ENCODE measurements at places on chromosomes 12 and 14.

DNA sequence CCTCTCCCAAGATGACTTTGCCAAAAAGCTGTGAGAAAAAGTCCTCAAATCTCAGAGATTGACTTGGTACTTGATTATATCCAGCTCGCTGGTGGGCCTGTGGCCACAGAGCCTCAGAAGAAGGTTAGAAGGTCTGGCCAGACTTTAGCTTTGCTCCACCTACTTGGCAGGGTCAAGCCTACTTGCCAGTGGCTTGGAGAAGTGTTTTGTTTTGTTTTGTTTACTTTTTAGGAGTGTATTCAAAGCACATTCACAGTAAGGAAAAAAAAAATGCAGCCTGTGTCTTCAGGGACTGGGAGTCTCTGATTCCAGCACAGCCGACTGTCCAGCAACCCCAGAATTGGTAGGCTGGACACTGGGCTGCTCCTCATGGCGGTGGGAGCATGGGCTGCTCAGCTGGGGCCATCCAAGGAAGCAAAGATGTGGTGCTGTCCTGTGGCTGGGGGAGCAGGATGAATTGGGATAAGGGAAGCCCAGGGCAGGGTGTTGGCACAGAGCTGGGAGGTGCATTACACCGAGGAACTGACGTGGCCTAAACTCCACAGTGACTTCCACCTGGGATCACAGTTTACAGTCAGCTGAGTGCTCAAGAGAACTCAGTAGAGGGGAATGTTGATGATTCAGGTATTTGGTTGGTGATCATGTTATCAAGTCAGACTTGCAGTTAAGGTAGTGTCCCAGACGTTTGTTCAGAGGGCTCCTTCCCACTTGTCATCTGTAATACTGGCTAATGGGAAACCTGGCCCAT, 73.5 kb downstream of the PPP2R5C start:
- no peak for DNase-seq

DNA sequence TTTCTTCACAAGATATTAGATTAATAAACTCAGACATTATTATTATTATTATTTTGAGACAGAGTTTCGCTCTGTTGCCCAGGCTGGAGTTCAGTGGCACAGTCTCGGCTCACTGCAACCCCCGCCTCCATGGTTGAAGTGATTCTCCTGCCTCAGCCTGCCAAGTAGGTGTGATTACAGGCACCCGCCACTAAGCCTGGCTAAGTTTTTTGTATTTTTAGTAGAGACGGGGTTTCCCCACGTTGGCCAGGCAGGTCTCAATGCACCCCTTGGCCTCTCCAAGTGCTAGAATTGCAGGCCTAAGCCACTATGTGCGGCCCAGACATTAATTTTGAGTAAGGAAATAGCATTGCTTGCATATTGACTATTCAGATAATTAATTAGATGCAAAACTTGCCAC, 554.9 kb upstream of the LRFN5 start:
- no peak for DNase-seq

GRCh38 chr12:123397400-123397799, 13.5 kb downstream of the KMT5A start:
- DNase-seq, result no peak

- peak; percentile 94 for DNase-seq
Observed at GRCh38 chr12:2322554-2323120, 269.9 kb downstream of the CACNA1C start.

GRCh38 chr14:89823743-89824142, 130.8 kb downstream of the EFCAB11 start:
- DNase-seq, result no peak

DNA sequence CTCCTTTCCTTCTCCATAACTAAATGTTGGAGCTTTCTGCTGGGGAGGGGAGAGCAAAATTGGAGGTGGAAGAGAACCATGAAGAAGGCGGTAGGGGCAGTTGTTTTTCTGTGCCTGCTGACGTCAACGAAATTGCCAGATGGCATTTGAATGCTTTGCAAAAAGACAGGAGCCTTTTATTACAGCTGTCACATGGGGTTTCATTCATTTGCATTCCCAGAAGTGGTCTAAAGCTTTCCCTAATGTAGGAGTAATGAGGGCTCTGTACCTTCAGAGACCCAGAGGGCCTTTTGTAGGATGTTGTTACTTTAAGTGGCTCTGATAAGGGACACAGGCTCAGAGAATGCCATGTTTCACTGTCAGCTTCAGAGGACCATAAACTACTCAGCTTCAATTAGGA, 107.1 kb upstream of the SLCO1C1 start:
- DNase-seq, result peak; percentile 55

GRCh38 chr14:33062881-33063280, 124.2 kb downstream of the NPAS3 start:
- no peak for DNase-seq

GRCh38 chr12:131135311-131135785, 181.6 kb downstream of the ADGRD1 start:
- no peak for DNase-seq

- no peak for DNase-seq
Observed at GRCh38 chr14:100803226-100803625, 22.7 kb upstream of the MEG3 start.

GRCh38 chr14:24123424-24124417, 6.7 kb upstream of the FITM1 start:
- no peak for DNase-seq

GRCh38 chr12:88643685-88644084, 63.4 kb upstream of the KITLG start:
- DNase-seq, result no peak

- DNase-seq, result no peak
Observed at GRCh38 chr12:106994579-106995220, 7.8 kb upstream of the MTERF2 start.

DNA sequence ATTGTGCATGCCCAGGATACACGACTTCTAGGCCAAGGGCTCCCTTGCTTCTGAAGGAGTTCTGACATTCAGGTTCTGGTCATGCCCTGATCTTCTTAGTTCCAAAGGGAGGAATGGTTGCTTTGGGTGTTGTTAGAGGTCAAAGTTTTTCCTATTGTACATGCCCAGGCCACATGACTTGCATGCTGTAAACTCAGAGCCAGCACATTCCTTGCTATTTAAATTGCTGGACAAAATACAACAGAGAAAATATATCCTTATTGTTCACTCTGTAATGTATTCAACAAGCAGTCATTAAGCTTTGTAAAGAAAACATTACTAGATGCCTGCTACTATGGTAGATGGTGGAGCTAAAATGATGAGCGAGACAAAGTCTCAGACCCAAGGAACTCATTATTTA, 71.2 kb upstream of the COCH start:
- DNase-seq, result no peak

- DNase-seq, result no peak
Observed at GRCh38 chr12:630656-631632, 32.3 kb downstream of the NINJ2 start.

DNA sequence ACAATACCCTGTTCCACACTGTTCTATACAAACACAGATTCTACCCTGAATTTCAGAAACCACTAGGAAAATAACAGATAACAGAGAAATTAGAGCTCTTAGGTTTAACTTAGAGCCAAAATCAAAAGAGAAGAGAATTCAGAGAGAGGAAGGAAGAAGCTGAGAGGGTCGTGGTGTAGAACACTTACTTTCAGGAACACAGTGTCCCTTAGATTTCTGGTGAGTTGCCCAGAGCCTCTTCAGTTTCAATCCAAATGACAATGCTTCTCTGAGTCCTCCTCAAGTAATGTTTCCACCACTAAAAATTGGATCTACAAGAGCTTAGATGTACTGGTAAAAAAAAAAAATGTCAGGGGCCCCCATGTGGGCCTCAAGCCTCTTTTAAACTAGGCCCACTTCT, 2.6 kb downstream of the YAF2 start:
- no peak for DNase-seq

DNA sequence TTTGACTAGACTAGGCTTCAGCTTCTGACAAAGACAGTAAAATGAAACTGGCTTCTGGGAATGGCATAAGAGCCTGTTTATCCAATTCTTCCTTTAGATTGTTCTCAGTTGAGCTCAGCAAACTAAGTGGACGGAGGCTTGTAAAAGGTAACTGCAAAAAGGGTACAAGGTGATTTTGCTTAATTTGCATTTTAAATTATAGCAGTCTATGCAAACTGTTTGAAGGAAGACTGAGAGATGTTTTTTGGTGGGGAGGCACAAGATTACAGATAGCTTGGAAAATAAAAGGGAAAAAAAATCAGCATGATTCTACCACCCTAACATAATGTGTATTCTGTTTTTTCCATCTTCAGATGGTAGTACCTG, 5.0 kb downstream of the SUSD6 start:
- DNase-seq, result no peak

DNA sequence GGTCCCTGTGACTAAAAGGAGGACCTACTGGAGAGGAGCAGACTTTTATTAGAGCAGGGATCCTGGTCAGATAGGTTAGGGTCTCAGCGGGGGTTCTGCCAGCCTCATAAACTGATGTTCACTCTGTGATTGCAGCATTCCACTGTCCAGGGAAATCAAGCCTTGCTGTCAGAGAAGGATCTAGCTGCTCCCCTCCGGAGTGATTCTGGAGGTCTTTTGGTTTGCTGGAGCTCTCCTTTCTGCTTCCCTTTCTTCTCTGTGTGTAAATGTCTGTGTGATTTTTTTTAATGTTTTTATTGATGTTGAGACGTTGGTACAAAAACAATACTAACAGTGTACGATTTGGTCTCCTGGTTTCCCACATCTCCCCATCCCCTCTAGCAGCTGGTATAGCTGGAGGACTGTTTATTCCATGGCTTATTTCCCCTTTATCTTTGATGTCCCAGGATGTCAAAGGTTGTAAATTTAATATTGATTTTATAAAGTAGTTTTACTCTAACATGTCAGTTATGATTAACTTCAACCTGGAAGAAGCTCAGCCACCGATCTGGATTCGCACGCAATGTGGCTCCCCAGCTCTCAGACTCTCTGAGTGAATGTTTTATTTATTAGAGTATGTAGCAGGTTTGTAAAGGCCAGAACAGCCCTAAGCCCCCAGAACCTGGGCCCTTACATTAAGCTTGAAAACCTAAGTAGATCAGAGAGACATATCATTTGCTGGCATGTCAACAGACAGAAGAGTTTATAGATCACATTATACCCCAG, 202.3 kb upstream of the G2E3 start:
- DNase-seq, result no peak

GRCh38 chr12:124550123-124551089, 17.0 kb downstream of the NCOR2 start:
- DNase-seq, result no peak

- DNase-seq, result no peak
Observed at GRCh38 chr12:115910057-115910456, 367.4 kb downstream of the MED13L start.

DNA sequence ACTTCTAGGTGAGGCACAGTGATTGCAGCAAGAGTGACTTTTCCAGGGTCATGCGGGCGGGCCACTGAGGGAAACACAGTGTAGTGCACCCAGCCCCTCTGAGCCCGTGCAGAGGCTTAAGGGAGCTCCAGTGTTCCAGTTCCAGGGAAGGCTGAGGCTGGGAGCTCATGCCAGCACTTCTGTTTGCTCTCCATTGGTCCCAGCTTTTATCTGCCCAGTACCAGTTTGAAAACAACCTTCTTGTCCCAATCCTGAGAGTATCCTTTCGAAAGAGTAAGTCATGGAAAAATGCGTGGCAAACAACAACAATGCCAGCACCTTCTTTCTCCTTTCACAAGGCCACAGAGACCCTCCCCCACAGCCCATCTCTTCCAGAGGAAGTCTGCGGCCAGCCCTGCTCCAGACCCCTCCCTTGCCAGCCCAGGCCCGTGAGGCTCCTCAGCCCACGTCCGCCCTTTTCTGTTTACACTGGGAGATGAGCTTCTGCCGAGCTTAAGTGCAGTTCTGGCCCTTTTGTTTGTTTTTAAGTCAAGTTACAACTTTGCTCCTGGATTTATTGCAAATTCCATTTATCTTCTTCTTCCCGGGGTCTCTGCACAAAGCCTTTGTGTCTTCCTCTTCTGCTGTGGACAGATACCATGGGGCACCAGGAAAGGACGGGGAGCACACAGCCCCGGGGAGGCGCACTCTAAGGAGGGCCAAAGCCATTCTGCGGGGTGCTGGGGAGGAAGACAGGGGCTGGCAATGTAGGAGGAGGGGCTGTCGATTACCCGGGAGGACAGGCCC, 185.6 kb downstream of the ZFP36L1 start:
- DNase-seq, result no peak

DNA sequence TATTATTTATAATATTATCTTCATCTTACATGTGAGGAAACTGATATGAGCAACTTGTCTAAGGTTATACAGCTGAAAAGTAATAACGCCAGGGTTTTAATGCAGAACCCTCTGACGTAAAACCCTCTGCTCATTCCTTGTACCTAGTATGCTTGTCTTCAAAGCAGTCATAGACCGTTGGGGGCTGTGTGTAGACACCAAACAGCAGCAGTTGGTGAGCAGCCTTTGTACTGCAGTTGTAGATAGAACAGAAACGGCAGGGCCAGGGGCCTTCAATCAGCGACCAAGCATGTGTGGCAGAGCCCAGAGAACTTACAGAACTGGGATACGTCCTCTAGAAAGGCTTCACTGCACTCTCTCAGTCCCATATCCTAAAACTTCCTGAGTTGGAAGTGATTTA, 28.1 kb downstream of the EVL start:
- DNase-seq, result no peak

- DNase-seq, result no peak
Observed at GRCh38 chr12:125519026-125519651, 453.9 kb downstream of the AACS start.

- no peak for DNase-seq
Observed at GRCh38 chr12:86914721-86915120, 658.5 kb upstream of the MGAT4C start.

DNA sequence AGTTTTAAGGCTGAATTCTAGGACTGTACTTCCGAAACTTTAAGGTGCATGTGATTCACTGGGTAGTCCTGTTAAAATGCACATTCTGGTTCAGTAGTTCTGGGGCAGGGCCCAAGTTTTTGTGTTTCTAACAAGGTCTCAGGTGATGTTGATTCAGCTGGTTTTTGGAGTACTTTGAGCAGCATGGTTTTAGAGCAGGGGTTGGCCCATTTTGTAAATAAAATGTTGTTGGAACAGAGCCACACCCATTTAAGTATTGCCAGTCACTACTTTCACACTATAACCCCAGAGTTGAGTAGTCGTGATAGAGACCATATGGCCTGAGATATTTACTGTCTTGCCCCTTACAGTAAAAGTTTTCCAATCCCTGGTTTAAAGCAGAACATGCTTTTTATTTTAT, 111.3 kb downstream of the SYNE2 start:
- peak; percentile 62 for DNase-seq

- DNase-seq, result no peak
Observed at GRCh38 chr12:18811273-18811672, 73.4 kb downstream of the CAPZA3 start.

DNA sequence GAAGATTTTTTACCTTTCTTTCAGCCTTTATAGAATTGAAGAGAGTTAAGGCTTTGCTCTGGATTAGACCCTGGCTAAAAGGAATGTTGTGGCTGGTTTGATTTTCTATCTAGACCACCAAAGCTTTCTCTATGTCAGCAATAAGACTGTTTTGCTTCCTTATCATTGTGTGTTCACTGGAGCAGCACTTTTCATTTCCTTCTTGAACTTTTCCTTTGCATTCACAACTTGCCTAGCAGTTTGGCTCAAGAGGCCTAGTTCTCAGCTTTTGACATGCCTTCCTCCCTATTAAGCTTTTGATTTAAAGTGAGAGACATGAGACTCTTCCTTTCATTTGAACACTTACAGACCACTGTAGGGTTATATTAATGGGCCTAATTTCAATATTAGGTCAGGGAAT, 64.1 kb upstream of the USP15 start:
- DNase-seq, result no peak

GRCh38 chr12:112463478-112463877, 44.7 kb downstream of the PTPN11 start:
- DNase-seq, result no peak

GRCh38 chr14:97061198-97061597, 264.0 kb downstream of the VRK1 start:
- DNase-seq, result no peak

Data from NCI-H1105 (cell line).